Gastrocnemius medialis (tissue), 4 donors: ENCODE measurements at places on chromosomes 12 and 14. TPM values are rescaled to one million over a fixed set of nuclear protein-coding genes. Genes with fewer than 3 reads are reported as not detected.

DNA sequence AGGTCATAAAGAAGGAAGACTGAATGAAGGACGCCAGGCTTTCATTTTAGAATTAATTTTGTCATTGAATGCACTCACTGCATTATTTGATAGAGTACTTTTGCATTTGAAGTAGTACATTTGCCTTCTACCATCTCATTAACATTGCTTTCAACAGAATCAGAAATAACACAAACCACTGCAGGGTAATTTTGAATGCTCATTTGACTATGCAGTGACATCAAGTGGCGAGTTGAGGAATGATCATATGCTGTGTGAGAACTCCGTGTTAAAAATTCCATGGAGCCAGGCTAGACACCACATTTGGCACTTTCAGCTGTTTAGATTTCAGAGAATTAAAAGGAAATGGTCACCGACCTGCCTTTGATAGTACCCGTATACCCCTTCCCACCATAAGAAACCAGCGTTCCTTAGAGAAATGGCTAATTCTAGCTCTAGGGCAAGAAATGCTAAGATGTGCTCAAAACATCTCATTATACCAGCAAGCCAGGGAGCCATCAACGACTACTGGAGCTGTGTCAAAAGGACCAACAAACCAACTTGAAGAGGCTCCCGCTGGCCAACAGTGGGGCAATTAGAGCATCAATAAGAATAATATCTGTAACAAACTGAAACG, 16.5 kb downstream of the HEBP1 start:
- DNase-seq: no peak

DNA sequence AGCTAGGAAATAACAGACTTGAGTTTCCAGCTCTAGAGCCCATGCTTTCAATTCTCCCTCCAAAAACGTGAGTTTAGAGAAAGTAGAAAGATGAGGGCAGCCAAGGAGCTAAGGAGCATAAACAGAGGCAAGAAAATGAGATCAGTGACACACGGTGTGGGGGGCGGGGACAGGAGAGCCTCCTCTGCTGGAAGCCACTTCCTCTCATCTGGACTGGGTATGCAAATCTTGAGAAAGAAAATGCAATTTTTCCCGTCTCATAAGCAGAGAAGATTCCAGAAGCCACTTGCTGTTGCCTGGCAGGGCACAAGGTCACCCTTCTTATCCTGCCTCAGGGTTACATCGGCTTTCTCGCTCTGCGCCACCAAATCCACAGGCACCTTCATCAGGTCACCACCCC, 6.0 kb downstream of the OR10P1 start:
- DNase-seq: no peak

DNA sequence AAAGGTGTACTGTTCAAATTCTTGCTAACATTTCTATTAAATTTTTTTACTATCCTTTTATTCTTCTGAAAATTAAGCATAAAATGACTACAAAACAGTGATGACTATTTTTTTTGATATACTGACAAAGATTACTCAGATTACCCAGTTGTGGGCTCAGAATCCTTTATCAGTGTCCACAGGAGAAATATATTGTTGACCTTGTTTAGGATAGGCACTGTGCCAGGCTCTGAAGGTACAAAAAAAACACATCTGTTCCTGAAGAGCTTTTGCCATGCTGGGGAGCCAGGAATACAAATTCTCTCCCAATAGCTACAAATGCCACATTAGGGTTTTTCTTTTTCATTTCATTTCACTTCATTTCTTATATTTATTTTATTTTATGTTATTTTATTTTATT, 26.9 kb upstream of the GCH1 start:
- no peak for DNase-seq

DNA sequence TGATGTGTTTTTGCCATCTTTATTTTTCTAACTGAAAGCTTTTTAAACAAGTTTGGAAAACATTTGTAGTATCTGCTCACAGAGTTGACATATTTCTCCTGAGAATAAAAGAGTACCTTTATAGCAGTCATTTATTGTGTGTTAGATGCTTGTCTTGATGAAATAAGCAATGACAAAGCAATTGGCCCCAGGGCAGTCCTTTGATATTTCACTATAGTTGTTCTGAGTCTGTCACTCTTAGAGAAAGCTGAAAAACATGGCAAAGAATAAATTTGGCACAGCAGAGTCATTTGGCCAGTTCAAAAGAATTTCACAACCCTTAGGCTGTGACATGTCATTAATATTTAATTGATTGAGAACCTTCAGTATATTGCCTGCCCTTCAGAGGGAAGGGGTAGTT, 166.2 kb downstream of the PTPRO start:
- DNase-seq: no peak

GRCh38 chr14:29741909-29742401, 185.7 kb downstream of the PRKD1 start:
- DNase-seq: peak; percentile 21

DNA sequence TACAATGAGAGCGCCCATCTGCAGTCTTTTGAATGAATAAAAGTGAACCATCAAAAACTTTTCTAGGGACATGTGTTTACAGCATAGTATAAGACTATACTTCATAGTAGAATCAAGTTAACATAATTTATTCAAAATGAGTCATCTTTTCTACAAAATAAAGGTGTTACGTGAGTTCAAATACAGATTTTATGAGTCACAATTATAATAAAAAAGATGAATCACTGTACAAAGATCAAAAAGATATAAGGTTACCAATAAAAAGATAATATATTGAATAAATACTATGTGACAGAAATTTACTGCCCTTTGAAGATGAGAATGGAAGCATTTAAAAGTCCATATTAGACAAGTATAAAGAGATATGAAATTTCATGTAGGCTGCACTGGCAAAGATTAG, 2.8 kb downstream of the MBIP start:
- no peak for DNase-seq

GRCh38 chr14:68143341-68143841, 323.8 kb downstream of the RAD51B start:
- peak; percentile 56 for DNase-seq

- DNase-seq: peak; percentile 45
Observed at GRCh38 chr14:75979071-75979571, 2.7 kb downstream of the TGFB3 start.

DNA sequence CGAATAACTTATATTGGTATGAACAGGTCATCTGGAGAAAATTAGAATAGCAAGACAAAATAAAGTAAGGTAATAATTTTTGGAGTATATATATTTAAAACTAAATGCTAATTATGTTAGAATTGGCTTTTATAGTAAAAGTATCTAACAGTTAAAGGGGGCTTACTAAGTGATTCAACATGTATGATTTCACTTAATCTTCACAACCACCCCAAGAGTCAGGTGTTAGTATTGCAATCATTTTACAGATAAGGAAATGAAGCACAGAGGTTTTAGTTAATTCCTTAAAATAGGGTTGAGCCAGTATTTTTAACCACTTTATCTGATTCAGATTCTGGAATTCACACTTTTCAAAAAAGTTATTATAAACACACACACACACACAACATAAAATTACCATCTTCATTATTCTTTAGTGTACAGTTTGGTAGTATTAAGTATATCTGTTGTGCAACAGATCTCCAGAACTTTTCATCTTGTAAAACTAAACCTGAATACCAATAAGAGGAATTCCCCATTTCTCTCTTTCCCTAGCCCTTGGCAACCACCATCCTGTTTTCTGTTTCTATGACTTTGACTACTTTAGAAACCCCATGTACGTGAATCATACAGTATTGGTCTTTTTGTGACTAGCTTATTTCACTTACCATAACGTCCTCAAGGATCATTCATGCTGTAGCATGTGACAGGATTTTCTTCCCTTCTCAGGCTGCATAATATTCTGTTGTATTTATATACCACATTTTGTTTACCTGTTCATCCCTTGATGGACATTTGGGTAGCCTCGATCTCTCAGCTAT, 12.5 kb downstream of the A2M start:
- no peak for DNase-seq

- no peak for DNase-seq
Observed at GRCh38 chr14:26281280-26281998, 316.4 kb downstream of the NOVA1 start.

DNA sequence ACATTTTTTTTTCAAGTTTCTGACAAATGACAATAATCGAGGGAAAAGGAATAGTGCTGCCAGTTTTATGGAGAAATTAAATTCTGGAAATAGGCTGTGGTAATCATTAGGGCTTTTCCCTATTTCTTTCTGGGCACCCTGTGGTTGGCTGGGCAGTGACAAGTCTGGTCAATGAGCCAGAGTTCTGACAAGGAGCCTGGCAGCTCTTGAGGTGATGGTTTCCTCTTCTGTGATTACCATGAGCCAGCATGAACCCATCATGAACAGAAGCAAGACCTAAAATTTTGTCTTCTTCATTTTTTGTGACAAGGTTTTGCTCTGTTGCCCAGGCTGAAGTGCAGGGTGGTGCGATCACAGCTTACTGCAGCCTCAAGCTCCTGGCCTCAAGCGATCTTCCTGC, 115.8 kb downstream of the TRAFD1 start:
- DNase-seq: no peak

DNA sequence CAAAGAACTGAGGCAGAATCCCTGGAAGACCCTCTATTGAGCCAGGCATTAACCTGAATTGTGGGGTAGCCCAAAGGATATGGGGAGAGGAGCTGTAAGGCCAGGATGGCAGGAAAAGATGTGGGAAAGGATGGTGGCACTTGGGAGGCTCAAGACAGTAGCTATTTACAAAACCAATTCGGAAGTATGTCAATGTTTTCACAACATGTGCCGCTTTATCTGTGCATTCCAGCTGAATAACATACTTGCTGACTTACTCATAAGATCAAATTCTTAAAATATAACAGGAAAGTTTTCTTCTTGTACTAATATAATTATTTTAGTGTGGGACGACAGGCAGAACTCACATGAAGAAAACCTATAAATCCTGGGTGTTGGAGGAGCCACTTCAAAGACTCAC, 10.6 kb downstream of the BBS10 start:
- no peak for DNase-seq

The IFNG-AS1 gene
- not detected for total RNA-seq

- no peak for DNase-seq
Observed at GRCh38 chr12:103085541-103085940, 128.1 kb downstream of the ASCL1 start.

GRCh38 chr12:65816086-65816485, 8.2 kb upstream of the HMGA2 start:
- DNase-seq: no peak

GRCh38 chr14:101623685-101624444, 62.6 kb downstream of the DIO3 start:
- DNase-seq: no peak

The SIX1 gene
- 47.7 TPM for total RNA-seq

- no peak for DNase-seq
Observed at GRCh38 chr14:58492044-58492443, 64.5 kb downstream of the KIAA0586 start.

DNA sequence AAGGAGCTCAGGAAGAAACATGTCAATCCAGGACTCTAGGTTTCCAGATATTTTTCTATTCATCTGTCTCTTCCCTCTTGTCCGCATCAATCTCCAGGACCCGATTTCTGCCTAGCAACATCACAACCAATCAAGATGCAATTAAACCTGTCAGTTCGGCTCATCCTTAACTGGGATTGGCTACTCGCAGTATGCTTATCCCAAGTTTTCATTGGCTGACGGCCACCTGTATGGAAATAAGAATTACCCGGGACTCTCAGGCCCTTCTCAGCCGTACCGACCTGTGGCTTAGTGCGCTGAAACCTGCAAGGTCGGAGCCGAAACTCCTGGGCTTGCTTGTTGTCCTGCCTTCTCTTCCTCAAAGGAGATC, 20.4 kb upstream of the ATP5MC2 start:
- DNase-seq: peak; percentile 49

The IQSEC3 gene
- total RNA-seq: 0.36 TPM

GRCh38 chr14:74308695-74309094, 6.0 kb upstream of the ABCD4 start:
- DNase-seq: no peak

- DNase-seq: no peak
Observed at GRCh38 chr14:23124337-23124954, 5.4 kb upstream of the CEBPE start.

The GSC gene
- total RNA-seq: 4.1 TPM

GRCh38 chr14:36099619-36100018, 76.9 kb downstream of the PTCSC3 start:
- no peak for DNase-seq

The TGM1 gene
- 0.20 TPM for total RNA-seq

The GALNT8 gene
- 0.26 TPM for total RNA-seq

The GPR135 gene
- 1.7 TPM for total RNA-seq

The ADSS1 gene
- 165 TPM for total RNA-seq

DNA sequence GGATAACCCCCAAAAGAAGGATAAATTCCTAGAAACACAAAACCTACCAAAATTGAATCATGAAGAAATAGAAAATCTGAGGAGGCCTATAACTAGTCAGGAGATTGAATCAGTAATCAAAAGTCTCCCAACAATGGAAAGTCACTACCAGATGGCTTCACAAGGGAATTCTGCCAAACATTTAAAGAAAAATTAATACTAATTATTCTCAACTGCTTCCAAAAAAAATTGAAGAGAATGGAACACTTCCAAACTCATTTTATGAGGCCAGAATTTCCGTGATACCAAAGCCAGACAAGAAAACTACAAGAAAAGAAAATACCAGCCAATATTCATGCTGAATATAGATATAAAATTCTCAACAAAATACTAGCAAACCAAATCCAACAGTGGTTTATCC, 7.8 kb upstream of the ABCC9 start:
- DNase-seq: no peak

DNA sequence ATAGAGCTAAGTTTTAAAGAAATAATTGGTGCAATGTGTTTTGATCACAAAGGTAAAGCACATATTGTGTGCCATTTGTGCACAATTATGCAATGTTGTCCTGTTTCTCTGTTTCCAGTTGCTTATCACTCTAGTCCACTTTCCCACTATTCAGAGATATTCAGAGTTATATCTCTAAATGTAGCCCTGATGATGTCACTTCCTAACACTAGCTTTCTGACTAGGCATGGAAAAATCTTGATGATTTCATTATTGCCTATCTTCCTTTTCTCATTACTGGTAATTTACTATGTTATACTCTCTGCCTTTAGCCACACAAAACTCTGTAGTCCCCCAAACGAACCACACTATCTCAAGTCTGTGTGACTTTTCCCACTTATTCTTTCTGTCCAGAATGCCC, 221.2 kb downstream of the TRHDE start:
- no peak for DNase-seq

DNA sequence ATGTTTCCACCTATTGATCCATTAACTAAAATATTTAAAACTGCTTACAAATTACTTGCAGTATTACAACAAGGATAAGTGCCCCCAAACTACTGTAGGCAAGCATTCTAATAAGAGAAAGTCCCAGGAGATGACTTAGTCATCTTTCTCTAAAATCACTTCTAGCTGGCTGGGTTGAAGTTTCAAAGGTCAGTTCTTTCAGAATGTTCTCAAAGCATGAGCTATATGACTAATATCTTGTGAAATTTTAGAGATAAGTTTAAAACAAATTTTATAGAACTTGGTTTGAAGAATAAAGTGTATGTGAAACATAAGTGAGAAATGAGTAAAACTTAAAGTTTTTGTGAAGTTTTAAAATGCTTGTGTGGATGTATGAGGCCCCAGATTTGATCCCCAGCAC, 24.3 kb upstream of the OR6J1 start:
- no peak for DNase-seq

The MTRFR gene
- total RNA-seq: 5.8 TPM
